ENCODE measurements at places on chromosomes 13 and 19. TPM values are rescaled to one million over a fixed set of nuclear protein-coding genes. Genes with fewer than 3 reads are reported as not detected.

KCNRG gene
- 2.7 TPM for total RNA-seq

SPTBN4 gene
- total RNA-seq: 6.4 TPM

EBI3 gene
- 6.6 TPM for total RNA-seq

SPATA13 gene
- 21.6 TPM for total RNA-seq

KLK10 gene
- not detected for total RNA-seq

GPR4 gene
- 6.6 TPM for total RNA-seq

DNA sequence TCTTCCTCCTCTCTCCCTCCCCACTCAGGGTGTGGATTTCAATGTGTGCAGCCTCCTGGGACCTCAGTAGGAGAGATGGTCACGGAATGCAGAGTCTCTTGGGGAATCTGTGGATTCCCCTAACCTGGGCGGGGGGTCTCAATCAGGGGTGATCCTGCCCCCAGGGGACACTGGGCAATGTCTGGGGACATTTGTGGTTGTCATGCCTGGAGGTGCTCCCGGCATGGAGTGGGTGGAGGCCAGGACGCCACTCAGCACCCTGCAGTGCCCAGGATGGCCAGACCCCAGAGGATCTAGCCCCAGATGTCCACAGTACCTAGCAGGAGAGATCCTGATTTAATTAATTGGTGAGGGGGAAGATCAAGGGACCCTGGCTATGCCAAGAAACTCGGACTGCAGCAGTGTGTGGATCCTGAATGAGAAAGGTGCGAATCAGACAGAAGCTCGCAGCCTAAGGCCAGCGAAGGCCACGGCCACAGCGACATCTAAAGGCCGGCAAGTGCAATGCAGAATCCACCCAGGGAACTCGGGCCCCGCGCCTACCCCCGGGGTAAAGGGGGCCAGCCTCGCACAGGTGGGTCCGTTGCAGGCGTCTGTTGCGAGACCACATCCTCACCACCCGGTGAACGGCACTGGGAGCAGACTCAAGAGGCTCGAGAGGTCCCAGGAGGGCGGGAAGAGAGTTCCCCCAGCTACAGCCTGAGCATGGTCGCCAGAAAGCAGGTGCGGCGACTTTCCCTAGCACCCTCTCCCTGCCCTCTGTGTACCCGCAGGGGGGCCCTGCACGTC lies 88.8 kb downstream of the GNG7 start:
- H3K27me3 ChIP-seq: no peaks in the 10 kb centered on the region
- no peak for DNase-seq
- no peaks in the 10 kb centered on the region for H3K36me3 ChIP-seq
- peaks cover 33% of the 10 kb centered on the region for H3K4me1 ChIP-seq
- no peak overlapping the region for H3K4me3 ChIP-seq

DNA sequence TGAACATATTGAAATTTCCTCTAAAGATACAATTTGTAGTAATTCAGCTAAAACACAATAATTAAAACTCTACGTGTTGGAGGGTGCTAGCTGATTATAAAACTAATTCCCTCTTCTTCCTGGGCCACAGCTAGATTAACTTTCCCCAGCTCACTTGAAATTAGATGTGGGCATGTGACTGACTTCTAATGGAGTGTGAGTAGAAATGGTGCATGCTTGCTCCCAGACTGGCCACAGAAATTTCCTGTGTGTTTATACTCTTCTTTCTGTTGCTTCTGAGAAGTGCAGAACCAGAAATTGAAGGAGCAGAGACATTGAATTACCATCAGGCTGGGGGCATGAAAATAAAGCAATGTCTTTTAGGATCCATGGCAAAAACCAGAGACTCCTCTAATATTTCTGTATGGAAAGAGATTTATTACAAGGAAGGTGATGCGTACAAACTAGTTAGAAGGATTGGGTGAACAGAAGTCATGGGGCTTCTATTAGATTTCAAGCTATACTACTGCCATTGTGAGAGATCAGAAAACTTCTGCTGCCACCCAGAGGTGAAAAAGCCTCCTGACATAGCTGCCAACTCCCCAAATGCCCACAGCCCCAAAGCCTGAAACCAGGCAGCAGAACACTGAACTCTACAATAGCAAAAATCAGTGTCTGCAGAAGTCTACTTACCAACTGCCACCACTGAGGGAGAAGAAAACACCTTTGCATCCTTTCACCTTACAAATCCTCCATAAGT lies 379.2 kb upstream of the MIR17HG start:
- H3K36me3 ChIP-seq: no peaks in the 10 kb centered on the region
- H3K4me3 ChIP-seq: no peak overlapping the region
- H3K27me3 ChIP-seq: no peaks in the 10 kb centered on the region
- H3K4me1 ChIP-seq: no peaks in the 10 kb centered on the region

GRCh38 chr13:33697926-33698325 lies 120.0 kb upstream of the RFC3 start:
- H3K4me3 ChIP-seq: no peak overlapping the region
- H3K27ac ChIP-seq: no peak overlapping the region
- no peaks in the 10 kb centered on the region for H3K36me3 ChIP-seq
- H3K4me1 ChIP-seq: no peaks in the 10 kb centered on the region

GRCh38 chr13:107332188-107332587 lies 764.3 kb upstream of the ARGLU1 start:
- no peaks in the 10 kb centered on the region for H3K36me3 ChIP-seq
- H3K27ac ChIP-seq: no peak overlapping the region
- no peak for DNase-seq
- H3K4me3 ChIP-seq: no peak overlapping the region
- H3K4me1 ChIP-seq: no peaks in the 10 kb centered on the region
- no peaks in the 10 kb centered on the region for H3K27me3 ChIP-seq

GRCh38 chr13:32530841-32531253 lies 7.7 kb downstream of the N4BP2L2 start:
- no peaks in the 10 kb centered on the region for H3K27me3 ChIP-seq
- peaks cover 88% of the 10 kb centered on the region for H3K4me1 ChIP-seq
- no peak for DNase-seq
- no peak overlapping the region for H3K4me3 ChIP-seq

GRCh38 chr13:109162248-109163036 lies 533.0 kb downstream of the MYO16 start:
- peaks cover 7% of the 10 kb centered on the region for H3K4me1 ChIP-seq
- no peaks in the 10 kb centered on the region for H3K36me3 ChIP-seq
- no peaks in the 10 kb centered on the region for H3K27me3 ChIP-seq
- H3K4me3 ChIP-seq: no peak overlapping the region
- peak; percentile 85 for DNase-seq
- H3K27ac ChIP-seq: no peak overlapping the region

- DNase-seq: no peak
- no peaks in the 10 kb centered on the region for H3K36me3 ChIP-seq
- H3K27ac ChIP-seq: no peak overlapping the region
- H3K4me3 ChIP-seq: no peak overlapping the region
- H3K4me1 ChIP-seq: peaks cover 15% of the 10 kb centered on the region
- H3K27me3 ChIP-seq: no peaks in the 10 kb centered on the region
Measured at GRCh38 chr13:79492313-79492798, 11.4 kb downstream of the NDFIP2 start.

- no peaks in the 10 kb centered on the region for H3K36me3 ChIP-seq
- H3K4me3 ChIP-seq: no peak overlapping the region
- DNase-seq: no peak
- peaks cover 8% of the 10 kb centered on the region for H3K27me3 ChIP-seq
- H3K4me1 ChIP-seq: no peaks in the 10 kb centered on the region
Measured at GRCh38 chr19:35177377-35178274, 23.1 kb downstream of the FXYD5 start.

GRCh38 chr19:47614021-47614295 lies 5.0 kb downstream of the BICRA start:
- H3K36me3 ChIP-seq: no peaks in the 10 kb centered on the region
- H3K4me3 ChIP-seq: no peak overlapping the region
- H3K27ac ChIP-seq: peak overlapping the region; percentile 97
- no peaks in the 10 kb centered on the region for H3K27me3 ChIP-seq

DNA sequence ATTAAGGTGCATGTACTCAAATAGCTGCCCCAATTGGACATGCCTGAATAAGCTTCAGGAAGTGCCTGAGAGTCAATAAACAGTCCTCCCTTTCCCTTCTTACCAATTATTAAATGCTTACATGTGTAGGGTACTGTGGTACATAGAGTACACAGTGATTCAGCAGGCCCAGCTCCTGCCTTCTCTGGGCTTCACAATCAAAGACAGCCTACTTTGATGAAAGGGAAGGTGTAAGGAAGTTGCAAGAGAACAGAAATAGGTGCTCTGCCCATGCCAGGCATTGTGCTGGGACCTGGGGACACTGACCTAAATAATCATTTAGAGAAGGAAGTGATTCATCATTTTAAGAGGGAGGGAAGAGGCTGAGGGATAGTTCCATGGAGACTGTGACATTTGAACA lies 17.2 kb downstream of the FRY start:
- H3K27ac ChIP-seq: no peak overlapping the region
- no peak for DNase-seq
- peaks cover 17% of the 10 kb centered on the region for H3K4me1 ChIP-seq
- H3K4me3 ChIP-seq: no peak overlapping the region
- no peaks in the 10 kb centered on the region for H3K27me3 ChIP-seq

- H3K27me3 ChIP-seq: no peaks in the 10 kb centered on the region
- H3K4me1 ChIP-seq: no peaks in the 10 kb centered on the region
- DNase-seq: no peak
Measured at GRCh38 chr19:51318687-51319648, 7.5 kb downstream of the IGLON5 start.

- no peak overlapping the region for H3K27ac ChIP-seq
- no peak for DNase-seq
- H3K4me3 ChIP-seq: no peak overlapping the region
- no peaks in the 10 kb centered on the region for H3K36me3 ChIP-seq
Measured at GRCh38 chr13:94483970-94484369, 4.5 kb upstream of the DCT start.

DNA sequence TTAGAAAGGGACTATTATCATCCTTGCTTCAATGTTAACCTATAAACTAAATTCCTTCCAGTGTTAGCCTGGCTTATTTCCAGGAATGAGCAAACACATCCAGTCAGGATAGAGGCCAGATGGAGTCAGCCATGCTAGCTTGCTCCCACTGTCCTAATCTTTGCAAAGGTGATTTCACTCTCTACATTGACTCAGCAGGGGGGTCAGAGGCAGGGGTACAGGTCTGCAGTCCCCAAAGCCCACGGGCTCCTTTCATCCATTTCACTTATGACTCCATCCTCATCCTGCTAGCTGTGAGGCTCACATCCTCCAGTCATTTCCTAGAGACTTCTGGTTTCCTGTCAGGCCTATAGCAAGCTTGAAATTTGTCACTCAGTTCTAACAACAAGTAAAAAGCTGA lies 63.4 kb upstream of the CEACAM8 start:
- no peak for DNase-seq
- H3K27ac ChIP-seq: no peak overlapping the region
- no peak overlapping the region for H3K4me3 ChIP-seq
- H3K36me3 ChIP-seq: no peaks in the 10 kb centered on the region

DNA sequence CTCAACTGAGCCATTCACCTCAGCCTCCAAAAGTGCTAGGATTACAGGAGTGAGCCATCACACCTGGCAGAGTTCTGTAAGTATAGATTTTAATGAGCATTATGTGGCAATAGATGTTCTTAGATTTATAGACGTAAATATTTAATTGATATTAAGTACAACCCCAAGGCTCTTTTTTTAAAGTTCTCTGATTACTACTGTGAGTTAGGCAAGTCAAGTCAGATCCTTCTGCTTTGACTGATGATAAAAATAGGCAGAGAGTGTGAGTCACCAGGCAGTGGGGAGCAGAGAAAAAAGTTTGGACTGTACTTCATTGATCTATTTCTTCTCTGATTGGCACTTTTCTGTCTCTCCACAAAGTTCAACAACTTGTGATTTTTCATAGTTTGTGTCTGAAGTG lies 1379.9 kb downstream of the UQCRFS1 start:
- no peak for DNase-seq
- no peaks in the 10 kb centered on the region for H3K36me3 ChIP-seq
- H3K27ac ChIP-seq: no peak overlapping the region
- H3K4me3 ChIP-seq: no peak overlapping the region

DNA sequence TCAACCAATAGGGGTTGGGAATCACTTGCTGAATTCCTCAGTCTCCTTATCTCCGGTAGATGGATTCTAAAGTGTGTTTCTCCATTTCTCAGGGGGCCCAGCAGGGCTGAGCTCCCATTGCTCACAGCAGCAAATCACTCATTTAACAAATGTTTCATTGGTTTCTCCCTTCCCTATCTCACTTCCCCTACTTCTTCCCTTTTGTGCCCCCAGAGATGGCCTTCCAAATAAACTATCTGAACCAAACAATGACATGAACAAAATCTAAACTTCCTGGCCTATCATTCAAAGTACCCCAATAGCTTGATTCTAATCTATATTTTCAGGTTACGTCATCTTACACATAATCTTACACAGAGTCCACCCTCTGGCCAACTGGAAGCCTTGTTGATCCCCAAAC lies 60.4 kb downstream of the DLEU7 start:
- no peaks in the 10 kb centered on the region for H3K27me3 ChIP-seq
- no peak for DNase-seq
- H3K36me3 ChIP-seq: no peaks in the 10 kb centered on the region
- H3K4me1 ChIP-seq: no peaks in the 10 kb centered on the region

- DNase-seq: no peak
- H3K36me3 ChIP-seq: peaks cover 2% of the 10 kb centered on the region
- H3K27ac ChIP-seq: no peak overlapping the region
- H3K4me1 ChIP-seq: no peaks in the 10 kb centered on the region
- H3K27me3 ChIP-seq: no peaks in the 10 kb centered on the region
Measured at GRCh38 chr13:100139817-100140216, 50.9 kb downstream of the PCCA start.

DNA sequence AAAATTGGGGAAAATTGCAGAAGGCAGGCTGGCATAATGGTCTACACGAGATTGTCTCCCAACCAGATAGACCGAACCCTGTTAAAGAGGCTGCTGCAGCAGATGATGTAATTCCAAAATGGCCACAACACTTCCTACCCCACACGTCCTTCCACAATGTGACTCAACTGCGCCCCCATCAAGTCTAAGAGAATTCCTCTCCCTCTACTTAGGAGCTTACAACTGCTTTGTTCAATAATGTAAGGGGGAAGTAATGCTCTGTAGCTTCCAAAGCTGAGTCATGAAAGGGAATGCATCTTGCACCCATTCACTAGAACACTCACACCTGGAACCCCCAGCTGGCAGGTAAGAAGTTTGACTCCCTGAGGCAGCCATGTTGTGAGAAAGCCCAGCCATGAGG lies 117.8 kb upstream of the IRS2 start:
- H3K27me3 ChIP-seq: no peaks in the 10 kb centered on the region
- no peak for DNase-seq
- no peak overlapping the region for H3K27ac ChIP-seq
- no peaks in the 10 kb centered on the region for H3K36me3 ChIP-seq
- H3K4me1 ChIP-seq: peaks cover 4% of the 10 kb centered on the region
- no peak overlapping the region for H3K4me3 ChIP-seq

DNA sequence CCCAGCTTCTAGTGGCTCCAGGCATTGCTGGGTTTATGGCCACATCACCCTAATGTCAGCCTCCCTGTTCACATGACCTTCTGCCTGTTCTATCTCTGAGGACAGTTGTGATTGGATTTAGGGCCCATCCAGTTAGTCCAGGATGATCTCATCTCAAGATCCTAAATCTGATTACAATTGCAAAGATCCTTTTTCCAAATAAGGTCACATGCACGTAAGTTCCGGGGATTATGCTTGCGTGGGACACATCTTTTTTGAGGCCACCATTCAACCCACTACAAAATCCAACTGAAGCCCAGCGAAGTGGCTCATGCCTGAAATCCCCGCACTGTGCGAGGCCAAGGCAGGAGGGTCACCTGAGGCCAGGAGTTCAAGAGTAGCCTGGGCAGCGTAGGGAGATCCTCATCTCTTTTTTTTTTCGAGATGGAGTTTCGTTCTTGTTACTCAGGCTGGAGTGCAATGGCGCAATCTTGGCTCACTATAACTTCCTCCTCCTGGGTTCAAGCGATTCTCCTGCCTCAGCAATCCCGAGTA lies 12.3 kb downstream of the PLD3 start:
- H3K36me3 ChIP-seq: peaks cover 9% of the 10 kb centered on the region
- no peak overlapping the region for H3K4me3 ChIP-seq
- DNase-seq: no peak
- H3K4me1 ChIP-seq: peaks cover 27% of the 10 kb centered on the region
